Neural crest cell (in vitro differentiated cells): ENCODE measurements at places on chromosomes 6 and 20. TPM values are rescaled to one million over a fixed set of nuclear protein-coding genes. Genes with fewer than 3 reads are reported as not detected.

DNA sequence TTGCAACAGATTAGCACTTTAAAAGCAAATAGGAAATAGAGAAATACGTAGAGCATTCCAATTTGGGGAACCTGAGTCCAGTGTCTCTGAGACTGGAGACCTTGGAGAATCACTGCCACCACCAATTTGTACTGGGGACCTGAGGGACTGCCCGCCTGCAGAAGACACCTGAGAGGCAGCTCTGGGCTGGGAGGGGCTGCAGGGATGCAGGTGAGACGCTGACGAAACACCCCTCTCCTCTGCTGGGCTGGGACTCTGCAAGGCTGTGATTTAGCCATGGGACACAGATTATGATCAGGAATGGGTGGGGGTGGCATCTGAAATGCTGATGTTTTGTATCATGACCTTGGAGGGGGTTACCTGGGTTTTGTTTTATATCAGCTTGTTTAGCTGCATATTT lies 7.0 kb upstream of the APMAP start:
- no peak for DNase-seq

DNA sequence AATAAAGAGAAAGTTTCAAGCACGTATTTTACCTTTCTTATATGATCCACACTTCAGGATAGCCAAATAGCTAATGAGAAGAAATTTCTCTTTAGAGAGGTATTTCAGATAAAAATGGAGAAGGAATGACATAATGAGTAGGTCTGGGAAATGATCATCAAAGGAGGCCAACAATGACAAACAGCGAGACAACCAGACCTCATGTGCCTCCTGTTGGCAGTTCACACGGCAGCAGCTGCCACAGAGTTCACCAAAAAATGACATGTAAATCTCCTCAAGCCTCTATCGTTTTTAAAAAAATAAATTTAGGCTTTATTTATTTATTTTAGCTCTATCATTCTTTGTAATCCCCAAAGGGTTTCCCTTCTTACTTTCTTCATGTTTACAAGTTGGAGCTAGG lies 47.7 kb downstream of the SLC2A12 start:
- DNase-seq: no peak

FRK gene
- 0.11 and 0.12 TPM in 2 replicates for total RNA-seq

GRCh38 chr20:40663991-40664880 lies 24.8 kb downstream of the MAFB start:
- DNase-seq: no peak

- no peak for DNase-seq
These were observed 32.8 kb downstream of the FAM83B start for GRCh38 chr6:54879188-54879985.

TAGAP gene
- not detected in 2 replicates for total RNA-seq

DNA sequence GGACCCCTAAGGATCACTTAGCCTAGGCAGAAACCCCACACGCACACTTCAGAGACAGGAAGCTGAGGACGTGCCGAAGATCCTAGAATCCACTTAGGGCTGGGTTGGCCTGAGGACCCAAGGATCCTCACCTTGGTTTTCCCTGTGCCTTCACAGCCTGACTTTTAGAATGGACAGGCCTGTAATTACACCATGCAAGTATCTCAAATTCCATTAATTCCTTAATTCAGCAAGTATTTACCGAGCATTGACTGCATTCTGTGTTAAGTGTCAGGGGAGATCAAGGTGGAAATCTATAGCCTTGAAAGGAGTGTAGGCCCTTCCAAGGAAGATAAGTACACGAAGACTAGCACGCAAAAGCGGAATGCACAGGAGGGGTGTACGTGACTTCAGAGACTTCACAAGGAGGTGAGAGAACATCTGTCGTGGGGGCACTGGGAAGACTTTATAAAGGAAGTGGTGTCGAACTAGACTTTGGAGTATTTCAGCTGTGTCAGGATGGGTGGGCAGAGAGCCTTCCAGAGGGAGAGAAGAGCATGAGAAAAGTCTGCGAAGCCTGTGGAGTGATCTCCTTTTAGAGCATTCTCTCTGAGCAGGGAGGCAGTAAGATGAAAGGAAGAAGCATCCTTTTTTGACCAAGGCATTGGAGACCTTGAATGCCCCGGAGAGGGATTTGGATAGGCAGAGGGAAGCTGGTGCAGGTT lies 4.0 kb downstream of the DSP start:
- no peak for DNase-seq

DNA sequence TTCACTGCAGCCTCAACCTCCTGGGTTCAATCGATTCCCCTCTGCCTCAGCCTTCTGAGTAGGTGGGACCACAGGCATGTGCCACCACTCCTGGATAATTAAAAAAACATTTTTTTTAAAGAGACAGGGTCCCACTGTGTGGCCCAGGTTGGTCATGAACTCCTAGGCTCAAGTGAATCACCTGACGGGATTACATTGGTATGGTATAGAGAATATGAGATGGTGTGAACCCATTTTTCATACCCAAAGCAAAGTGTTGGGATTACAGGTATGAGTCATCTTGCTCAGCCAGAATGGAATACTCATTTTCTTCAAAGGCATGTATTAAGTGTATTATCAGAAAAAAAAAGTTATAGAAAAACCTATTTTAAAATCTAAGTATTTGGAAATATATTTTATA lies 114.2 kb downstream of the AHI1 start:
- no peak for DNase-seq

CALHM4 gene
- total RNA-seq: not detected in 2 replicates

- no peak for DNase-seq
These were observed 456.2 kb downstream of the CD83 start for GRCh38 chr6:14573703-14574290.

TCFL5 gene
- total RNA-seq: 17.5 and 17.6 TPM in 2 replicates

GRCh38 chr20:13139459-13140150 lies 81.5 kb upstream of the ISM1 start:
- DNase-seq: no peak

LAMA4 gene
- 14.7 and 18.0 TPM in 2 replicates for total RNA-seq

GRCh38 chr6:100796049-100796823 lies 84.9 kb downstream of the ASCC3 start:
- no peak for DNase-seq

GRCh38 chr6:136763255-136763654 lies 29.0 kb downstream of the MAP3K5 start:
- no peak for DNase-seq

GRCh38 chr6:34318499-34319470 lies 70.0 kb upstream of the SMIM29 start:
- no peak for DNase-seq

SLC12A5 gene
- 9.6 and 10.0 TPM in 2 replicates for total RNA-seq

DEFB132 gene
- total RNA-seq: not detected in 2 replicates

DNA sequence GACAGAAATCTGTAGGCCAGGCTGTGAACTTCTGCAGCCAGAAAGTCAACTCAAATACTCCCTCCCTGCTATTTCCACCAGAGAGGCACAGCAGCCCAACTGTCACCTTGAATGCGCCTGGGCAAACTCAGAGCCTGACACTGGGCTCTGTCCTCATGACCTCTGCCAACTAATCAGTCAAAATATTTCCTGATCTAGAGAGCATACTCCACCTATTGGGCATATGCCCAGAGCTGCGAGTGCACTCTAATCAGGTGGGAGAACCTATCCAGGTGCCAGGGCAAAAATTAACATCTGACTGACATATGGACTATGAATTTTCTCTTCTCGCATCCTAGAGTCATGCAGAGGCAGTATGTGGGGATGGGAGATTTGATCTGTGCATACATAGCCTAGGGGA lies 406.3 kb upstream of the RUNX2 start:
- DNase-seq: no peak

GRCh38 chr6:71226151-71226550 lies 62.5 kb upstream of the OGFRL1 start:
- DNase-seq: no peak

DNA sequence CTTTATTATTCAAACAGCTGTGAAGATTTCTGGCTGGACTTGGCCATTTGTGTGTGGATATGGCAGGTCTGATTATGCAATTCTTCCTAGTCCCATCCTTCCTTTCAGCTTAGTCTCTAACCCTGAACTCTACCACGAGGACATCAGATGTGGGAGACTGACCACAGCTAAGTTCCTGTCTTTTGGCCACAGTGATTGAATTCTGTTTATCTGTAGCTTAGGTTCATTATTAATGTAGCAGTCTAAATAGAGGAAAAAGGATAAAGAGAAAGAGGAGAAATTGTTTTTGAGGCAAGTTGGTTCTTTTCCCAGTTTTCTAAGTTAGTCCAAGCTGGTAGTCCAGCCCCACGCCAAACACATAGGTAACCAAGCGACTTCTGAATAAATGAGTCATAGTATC lies 598.9 kb downstream of the RFPL4B start:
- DNase-seq: no peak

DNA sequence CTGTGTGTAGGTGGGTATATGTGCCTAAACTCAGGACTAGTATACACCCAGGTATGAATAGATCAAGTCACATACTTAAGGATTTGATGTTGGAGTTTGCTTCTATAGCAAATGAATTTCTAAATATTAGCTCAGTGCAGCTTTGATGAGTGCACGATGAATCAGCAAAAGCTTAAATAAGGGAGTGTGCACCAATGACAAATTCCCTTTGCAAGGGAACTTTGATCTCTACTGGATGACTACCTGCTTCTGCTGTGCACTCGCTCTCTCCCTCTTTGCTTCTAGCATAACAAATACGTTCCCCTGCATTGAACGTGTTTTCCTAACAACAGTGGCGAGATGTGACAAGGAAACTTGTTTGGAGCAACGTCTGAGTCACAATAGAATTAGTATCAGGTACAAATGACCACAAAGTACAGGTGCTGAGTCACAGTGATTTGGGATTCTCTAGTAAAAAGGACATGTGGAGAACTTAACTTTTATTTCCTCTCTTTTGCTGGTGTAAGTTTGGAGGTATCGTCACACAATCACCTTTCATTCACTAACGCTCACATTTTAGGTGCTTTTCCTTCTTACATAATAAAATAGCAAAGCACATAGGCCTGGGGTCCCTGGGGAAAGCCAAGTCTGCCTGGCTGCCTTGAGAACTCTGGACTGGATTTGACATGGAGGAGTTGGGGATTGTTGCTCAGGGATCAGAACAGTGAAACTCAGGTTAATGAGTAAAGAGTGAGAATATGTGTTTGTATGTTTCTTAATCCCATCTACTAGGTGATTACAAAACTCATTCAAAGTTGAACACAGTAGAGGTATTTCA lies 49.7 kb downstream of the KLHL31 start:
- DNase-seq: no peak

TGM2 gene
- 1.2 and 1.4 TPM in 2 replicates for total RNA-seq

KHDC1L gene
- 1.0 TPM in 1 of 2 replicates, not detected in the other for total RNA-seq

- DNase-seq: no peak
These were observed 33.3 kb downstream of the LRP11 start for GRCh38 chr6:149830731-149831307.

- no peak for DNase-seq
These were observed 35.5 kb upstream of the TSHZ2 start for GRCh38 chr20:52936351-52937340.

DNA sequence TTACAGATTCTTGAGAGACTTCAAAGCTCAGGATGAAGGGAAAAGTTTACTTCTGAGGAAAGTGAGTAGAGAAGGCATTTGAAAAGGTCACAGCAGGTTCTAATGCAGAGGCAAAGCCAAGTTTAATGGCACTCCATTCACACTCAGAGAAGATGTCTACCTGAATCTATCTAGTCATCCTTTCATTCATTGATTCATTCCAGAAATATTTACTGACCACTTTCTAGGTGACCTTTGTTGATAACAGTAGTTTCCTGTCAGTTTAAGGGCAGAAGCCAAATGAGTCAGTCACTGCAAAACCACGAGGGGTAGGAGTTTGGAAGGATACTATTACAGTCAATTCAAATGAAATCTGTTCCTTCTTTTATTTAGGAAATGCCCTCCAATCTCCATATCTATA lies 30.8 kb downstream of the FBXO5 start:
- no peak for DNase-seq

DNA sequence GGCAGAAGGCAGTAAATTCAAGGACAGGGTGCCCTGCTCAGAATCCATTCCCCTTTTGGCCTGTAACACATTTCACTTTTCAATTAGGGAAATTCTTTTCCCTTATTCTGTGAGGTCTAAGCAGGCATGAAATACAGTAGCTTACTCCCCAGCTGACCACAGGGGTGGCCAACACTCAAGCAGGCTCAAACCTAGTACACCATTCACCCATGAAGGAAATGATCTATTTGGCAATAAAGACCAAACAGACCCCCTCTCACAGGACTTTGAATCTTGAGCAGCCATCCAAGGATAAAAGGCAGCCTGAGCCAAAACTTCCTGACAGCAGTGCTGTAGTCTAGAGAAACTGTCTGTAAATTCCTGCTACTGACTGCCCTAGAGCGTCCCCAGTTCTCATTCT lies 17.7 kb downstream of the PDSS2 start:
- no peak for DNase-seq

FBXO9 gene
- total RNA-seq: 48.3 and 62.4 TPM in 2 replicates

TRDN gene
- not detected in 2 replicates for total RNA-seq

GRCh38 chr6:159438106-159438505 lies 254.9 kb downstream of the SOD2 start:
- no peak for DNase-seq

- no peak for DNase-seq
These were observed 62.5 kb upstream of the LOC128125822 start for GRCh38 chr6:63509652-63510352.

TREML2 gene
- not detected in 2 replicates for total RNA-seq

DNA sequence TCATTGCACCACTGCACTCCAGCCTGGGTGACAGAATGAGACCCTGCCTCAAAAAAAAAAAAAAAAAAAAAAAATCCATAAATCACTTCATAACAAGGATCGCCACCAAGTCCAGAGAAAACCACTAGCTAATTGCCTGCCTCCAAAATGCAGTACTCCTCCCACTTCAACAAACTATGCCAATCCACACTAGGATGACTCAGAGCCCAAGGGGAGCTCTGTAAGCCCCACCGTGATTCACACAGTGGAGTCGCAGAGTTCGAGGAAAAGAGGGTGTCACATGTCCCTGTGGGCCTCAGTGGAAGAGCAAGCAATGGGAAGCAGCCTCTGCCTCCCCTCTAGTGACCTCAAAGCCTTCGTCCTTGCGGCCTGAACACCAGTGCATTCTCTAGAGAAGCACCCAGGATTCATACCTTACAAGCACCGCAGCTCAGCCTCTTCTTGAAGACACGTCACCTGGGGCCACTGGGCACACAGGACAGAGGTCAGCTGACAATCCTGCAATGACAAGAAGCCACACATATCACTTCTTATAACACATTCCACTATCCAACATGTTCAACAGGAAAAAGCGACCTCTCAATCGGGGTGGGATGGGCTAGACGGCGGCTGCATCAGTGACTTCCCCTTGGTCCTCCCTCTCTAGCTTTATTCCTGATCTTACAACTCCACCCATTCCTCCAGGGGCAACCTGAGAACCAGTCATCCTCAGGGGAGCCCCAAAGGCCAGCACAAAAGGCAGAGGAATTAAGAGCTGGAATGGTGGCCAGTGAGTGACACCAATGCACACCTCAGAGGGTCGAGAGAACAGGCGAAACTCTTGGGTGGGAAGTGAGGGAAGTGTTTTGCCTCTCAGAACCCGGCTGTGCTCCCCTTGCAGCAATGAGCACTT lies 8.9 kb downstream of the SNHG17 start:
- DNase-seq: no peak

DNA sequence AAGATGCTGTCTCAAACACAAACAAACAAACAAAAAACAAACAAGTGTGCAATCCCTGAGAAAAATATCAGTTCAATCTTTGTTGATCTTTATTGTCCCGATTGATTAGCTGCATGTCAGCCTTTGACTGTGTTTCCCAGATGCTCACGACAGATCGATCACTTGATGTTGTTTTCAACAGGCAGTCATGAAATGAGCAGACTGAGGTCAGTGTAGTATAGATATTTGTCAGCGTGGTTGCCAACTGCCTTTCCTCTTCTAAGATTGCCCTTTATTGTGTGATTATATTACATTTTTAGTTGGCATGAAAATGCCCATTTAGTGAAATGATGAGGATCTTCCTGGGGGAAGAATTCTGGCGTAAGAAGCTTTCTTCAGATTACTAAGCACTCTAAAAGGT lies 25.6 kb downstream of the UTRN start:
- DNase-seq: no peak

PPIL6 gene
- 2.2 and 3.3 TPM in 2 replicates for total RNA-seq
